Tibial artery (tissue), 4 donors: ENCODE measurements at places on chromosomes 12 and 14.

DNA sequence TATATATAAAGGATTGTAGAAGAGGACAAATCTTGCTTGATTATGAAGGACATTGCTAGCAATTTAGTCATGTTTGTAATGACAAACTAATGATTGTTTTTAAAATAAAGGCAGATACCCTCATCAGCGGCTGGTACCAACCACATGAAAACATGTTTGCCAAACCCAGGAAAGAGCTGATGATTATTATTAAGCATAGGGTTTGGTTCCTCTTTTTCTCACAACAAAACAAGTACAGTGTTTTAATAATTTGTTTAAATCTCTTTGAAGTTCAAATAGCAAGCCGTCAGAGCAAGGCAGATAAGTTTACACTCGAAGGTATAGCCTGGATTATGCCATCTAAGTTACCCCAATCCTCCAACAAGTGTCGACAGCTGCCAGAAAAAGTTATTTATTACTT, 5.3 kb upstream of the SINHCAF start:
- no peak overlapping the region for H3K27ac ChIP-seq
- H3K36me3 ChIP-seq: no peaks in the 10 kb centered on the region
- no peaks in the 10 kb centered on the region for H3K27me3 ChIP-seq
- no peak overlapping the region for H3K4me3 ChIP-seq
- no peak for DNase-seq

- H3K27me3 ChIP-seq: no peaks in the 10 kb centered on the region
- no peak for DNase-seq
- H3K4me1 ChIP-seq: no peaks in the 10 kb centered on the region
- no peaks in the 10 kb centered on the region for H3K36me3 ChIP-seq
These were observed 95.6 kb downstream of the ASCL1 start for GRCh38 chr12:103053089-103053488.

DNA sequence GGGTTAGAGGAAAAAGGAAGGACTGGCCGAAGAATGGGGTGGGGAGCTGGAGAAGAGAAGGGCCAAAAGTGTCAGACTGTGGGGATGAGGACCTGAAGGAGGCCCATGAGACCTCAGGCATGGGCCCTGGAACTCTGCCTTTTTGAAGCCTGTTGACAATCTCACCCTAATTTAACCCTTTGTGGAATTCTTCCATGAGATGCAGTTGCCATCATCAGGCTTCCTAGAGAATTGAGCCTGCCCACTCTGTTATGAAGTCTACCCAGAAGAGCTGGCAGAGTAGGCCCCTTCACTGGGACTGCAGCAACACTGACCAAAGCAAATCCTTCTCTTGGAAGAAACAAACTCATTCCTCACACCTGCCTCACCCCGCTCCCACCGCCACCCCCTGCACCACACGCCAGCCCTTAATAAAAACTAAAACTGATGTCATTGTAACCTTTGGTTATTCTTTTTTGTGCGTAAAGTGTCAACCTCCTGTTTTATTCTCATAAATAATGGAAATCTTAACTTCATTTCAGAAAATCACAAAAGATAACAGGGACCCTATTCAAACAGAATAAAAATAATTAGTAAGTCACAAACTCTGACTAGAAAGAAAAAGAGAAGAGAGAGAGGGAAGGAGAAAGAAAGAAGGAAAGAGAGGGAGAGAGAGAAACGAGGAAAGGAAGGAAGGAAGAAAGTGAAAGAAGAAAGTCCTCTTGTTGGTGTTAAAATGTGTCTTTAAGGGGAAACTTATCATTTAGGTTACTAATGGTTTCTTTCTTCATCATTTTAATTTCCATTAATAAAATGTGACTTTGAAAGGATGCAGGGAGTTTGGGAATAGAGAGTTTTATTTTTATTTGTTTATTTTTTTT, 61.3 kb downstream of the CRADD start:
- peak overlapping the region; percentile 38 for H3K27ac ChIP-seq
- H3K27me3 ChIP-seq: no peaks in the 10 kb centered on the region
- DNase-seq: no peak
- H3K36me3 ChIP-seq: no peaks in the 10 kb centered on the region
- H3K4me3 ChIP-seq: no peak overlapping the region
- H3K4me1 ChIP-seq: no peaks in the 10 kb centered on the region

GRCh38 chr12:56104815-56105608, 653 bp downstream of the PA2G4 start:
- H3K4me1 ChIP-seq: peaks cover 23% of the 10 kb centered on the region
- peaks cover 36% of the 10 kb centered on the region for H3K36me3 ChIP-seq
- peak overlapping the region; percentile 80 for H3K27ac ChIP-seq
- peak overlapping the region; percentile 62 for H3K4me3 ChIP-seq
- no peaks in the 10 kb centered on the region for H3K27me3 ChIP-seq
- DNase-seq: no peak

DNA sequence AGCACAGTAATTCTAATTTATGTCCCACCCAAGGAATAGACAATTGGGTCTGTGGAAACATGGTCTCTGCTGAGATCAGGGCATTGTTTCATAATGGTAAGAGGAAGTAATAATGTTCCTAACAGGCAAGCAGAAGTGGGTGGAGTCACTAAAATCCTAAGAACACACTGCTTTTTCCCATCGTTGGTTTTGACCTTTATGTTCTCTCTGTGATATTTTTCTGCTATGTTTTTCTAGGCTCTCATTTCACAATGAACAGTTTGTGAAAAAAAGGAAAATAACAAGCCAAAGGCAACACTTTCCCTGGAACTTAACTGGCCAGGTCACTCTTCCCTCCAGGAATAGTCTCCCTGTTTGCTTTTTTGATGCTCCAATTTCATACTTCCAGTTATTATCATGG, 80.6 kb upstream of the OVCH1 start:
- peaks cover 26% of the 10 kb centered on the region for H3K4me1 ChIP-seq
- H3K27me3 ChIP-seq: no peaks in the 10 kb centered on the region
- H3K4me3 ChIP-seq: no peak overlapping the region
- DNase-seq: no peak
- H3K27ac ChIP-seq: peak overlapping the region; percentile 23

- H3K27ac ChIP-seq: no peak overlapping the region
- H3K36me3 ChIP-seq: peaks cover 6% of the 10 kb centered on the region
- H3K27me3 ChIP-seq: no peaks in the 10 kb centered on the region
- H3K4me1 ChIP-seq: no peaks in the 10 kb centered on the region
These were observed 205.1 kb upstream of the ABCD2 start for GRCh38 chr12:39824505-39825212.

GRCh38 chr12:101877806-101878242, 444 bp downstream of the DRAM1 start:
- peak overlapping the region; percentile 94 for H3K27ac ChIP-seq
- H3K4me1 ChIP-seq: peaks cover 3% of the 10 kb centered on the region
- DNase-seq: peak; percentile 25

DNA sequence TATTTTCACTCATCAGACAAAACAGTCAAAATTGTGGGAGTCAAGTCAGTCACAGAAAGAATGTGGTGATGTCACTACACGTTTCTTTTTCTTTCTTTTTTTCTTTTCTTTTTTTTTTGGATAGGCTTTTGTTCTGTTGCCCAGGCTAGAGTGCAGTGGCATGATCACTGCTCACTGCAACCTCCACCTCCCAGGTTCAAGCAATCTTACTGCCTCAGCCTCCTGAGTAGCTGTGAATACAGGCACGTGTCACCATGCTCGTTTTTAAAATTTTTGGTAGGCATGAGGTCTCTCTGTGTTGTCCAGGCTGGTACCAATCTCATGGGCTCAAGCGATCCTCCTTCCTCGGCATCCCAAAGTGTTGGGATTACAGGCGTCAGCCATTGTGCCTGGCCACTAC, 2.3 kb downstream of the CLECL1 start:
- no peak for DNase-seq
- H3K27me3 ChIP-seq: no peaks in the 10 kb centered on the region
- no peaks in the 10 kb centered on the region for H3K36me3 ChIP-seq
- H3K4me1 ChIP-seq: no peaks in the 10 kb centered on the region
- no peak overlapping the region for H3K4me3 ChIP-seq

- H3K27me3 ChIP-seq: no peaks in the 10 kb centered on the region
- H3K27ac ChIP-seq: no peak overlapping the region
- H3K4me1 ChIP-seq: no peaks in the 10 kb centered on the region
- H3K4me3 ChIP-seq: no peak overlapping the region
- DNase-seq: no peak
These were observed 642.0 kb downstream of the GALC start for GRCh38 chr14:87351007-87351406.

GRCh38 chr12:127726671-127727315, 540.2 kb upstream of the TMEM132C start:
- H3K27me3 ChIP-seq: no peaks in the 10 kb centered on the region
- DNase-seq: no peak
- no peaks in the 10 kb centered on the region for H3K36me3 ChIP-seq

DNA sequence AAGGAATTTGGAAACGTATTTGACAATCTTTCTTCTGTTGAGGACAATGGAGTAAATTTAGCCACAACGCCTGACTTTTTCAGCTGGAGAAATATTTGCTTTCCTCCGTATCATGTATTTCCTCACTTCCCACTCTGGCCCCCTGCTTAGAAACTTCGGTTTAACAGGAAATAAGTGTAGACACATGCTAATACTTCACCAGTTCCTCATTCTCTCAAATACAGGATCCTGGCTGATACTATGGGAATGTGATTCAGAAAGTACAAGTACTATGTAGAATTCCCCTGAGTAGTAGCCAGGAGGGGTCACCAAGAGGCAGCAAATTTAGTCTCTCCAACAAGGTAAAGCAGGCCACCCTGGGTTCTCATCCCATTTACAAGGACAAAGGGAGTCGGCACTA, 58.0 kb downstream of the FAR2 start:
- DNase-seq: peak; percentile 30
- H3K36me3 ChIP-seq: no peaks in the 10 kb centered on the region
- no peak overlapping the region for H3K4me3 ChIP-seq
- H3K27ac ChIP-seq: no peak overlapping the region

- peak overlapping the region; percentile 99 for H3K27ac ChIP-seq
- peaks cover 48% of the 10 kb centered on the region for H3K4me1 ChIP-seq
- H3K4me3 ChIP-seq: no peak overlapping the region
- DNase-seq: no peak
These were observed 15.7 kb downstream of the NINJ2 start for GRCh38 chr12:647385-648085.

DNA sequence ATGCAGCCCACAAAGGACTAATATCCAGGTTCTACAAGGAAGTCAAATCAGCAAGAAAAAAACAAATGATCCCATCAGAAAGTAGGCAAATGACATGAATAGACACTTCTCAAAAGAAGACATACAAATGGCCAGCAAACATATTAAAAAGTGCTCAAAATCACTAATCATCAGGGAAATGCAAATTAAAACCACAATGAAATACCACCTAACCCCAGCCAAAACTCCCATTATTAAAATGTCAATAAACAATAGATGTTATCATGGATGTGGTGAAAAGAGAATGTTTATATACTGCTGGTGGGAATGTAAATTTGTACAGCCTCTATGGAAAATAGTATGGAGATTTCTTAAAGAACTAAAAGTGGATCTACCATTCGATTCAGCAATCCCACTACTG, 25.0 kb downstream of the SLC41A2 start:
- H3K27ac ChIP-seq: no peak overlapping the region
- DNase-seq: no peak
- no peak overlapping the region for H3K4me3 ChIP-seq
- peaks cover 21% of the 10 kb centered on the region for H3K4me1 ChIP-seq
- H3K36me3 ChIP-seq: no peaks in the 10 kb centered on the region

DNA sequence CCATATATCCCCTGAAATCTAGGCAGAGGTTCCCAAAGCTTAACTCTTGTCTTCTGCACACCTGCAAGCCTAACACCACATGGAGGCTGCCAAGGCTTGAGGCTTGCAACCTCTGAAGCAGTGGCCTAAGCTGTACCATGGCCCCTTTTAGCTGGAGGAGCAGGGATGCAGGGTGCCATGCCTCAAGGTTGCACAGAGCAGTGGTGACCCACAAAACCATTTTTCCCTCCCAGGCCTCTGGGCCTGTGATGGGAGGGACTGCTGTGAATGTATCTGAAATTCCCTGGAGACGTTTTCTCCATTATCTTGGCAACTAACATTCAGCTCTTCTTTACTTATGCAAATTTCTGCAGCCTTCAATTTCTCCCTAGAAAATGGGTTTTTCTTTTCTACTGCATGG, 210.0 kb upstream of the KITLG start:
- H3K4me1 ChIP-seq: no peaks in the 10 kb centered on the region
- no peak for DNase-seq
- no peak overlapping the region for H3K4me3 ChIP-seq

- H3K4me1 ChIP-seq: no peaks in the 10 kb centered on the region
- no peaks in the 10 kb centered on the region for H3K36me3 ChIP-seq
- no peak for DNase-seq
- H3K27me3 ChIP-seq: no peaks in the 10 kb centered on the region
- H3K4me3 ChIP-seq: no peak overlapping the region
These were observed 1277.6 kb downstream of the AACS start for GRCh38 chr12:126342866-126343265.
